ENCODE measurements at places on chromosomes 1 and 21.

GRCh38 chr1:56453417-56454078, 125.8 kb downstream of the PLPP3 start:
- DNase-seq: no peak

DNA sequence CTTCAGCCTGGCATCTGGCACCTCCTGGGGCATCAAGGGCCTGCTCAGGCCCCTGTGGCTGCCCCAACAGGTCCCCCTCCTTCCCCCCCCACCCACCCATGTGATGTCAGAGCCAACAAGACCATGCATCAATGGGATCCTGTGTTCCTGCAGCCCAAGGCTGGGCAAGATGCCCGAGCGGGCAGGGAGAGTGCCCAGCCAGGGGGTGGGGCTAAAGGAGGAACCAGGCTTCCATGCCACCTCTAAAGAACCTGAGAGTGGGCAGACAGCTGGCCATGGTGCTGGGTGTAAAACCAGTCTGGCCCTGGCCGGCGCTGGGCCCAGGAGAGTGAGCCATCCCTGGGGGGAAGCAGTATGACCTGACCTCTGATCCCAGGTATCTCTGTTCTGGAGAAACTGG, 7.6 kb downstream of the COL16A1 start:
- DNase-seq: no peak

- DNase-seq: peak; percentile 37
These were observed 1015.4 kb downstream of the AMY1C start for GRCh38 chr1:104765085-104765484.

- peak; percentile 77 for DNase-seq
These were observed 3.0 kb downstream of the USP1 start for GRCh38 chr1:62439652-62440371.

Measured in GM12865 (cell line).